ENCODE measurements at places on chromosomes 6 and 20.

DNA sequence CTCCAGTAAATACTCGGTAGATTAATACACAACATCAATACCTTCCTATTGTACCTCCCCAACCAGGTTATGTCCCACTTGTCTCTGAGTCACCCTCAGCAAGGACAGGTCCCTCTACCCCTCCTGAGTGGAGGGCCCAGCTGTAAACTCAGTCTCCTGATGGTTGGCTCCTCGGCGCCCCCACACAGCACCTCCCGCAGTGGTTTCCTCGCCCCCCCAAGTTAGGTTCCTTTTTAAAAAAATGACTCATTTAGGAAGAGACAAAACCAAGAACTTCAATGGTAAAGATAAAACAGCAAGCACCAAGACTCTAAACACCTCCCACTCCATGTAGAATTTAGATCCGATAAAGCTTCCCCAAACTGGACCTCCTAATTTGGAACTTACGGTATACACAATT lies 83.5 kb downstream of the TRERF1 start:
- no peak for DNase-seq

DNA sequence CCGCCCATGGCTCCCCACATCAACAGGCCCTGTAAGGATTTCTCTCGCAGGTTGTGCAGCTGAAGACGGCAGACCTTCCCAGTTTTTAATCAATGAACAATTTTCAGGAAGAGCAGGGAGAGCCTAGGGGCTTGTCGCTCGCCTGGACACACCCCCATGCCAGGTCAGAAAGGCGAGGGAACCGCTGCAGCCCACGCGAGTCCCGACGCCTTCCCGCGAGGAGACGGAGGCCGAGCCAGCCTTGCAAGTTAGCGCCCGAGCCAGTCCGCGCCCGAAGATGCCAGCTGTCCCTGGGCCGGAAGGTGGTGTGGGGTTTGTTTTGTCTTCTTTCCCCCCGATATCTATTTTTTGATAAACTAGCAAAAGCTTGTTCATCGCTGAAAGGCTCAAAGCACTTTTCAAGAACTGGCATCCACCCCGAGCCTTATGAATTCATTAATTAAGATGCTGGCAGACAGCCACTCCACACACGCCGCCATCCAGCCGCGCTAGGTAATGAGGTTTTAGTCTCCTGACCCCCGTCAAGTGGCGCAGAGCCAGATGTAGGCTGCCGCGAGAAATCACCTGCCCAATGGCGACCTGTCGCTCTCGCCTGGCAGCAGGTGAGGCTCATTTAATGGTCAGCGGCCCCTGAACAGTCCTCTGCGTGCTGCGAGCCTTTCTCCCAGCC lies 6.6 kb downstream of the CCDC167 start:
- DNase-seq: no peak

GRCh38 chr6:39128106-39128505 lies 13.1 kb upstream of the SAYSD1 start:
- DNase-seq: no peak

GRCh38 chr20:24402188-24402587 lies 67.2 kb upstream of the SYNDIG1 start:
- no peak for DNase-seq

DNA sequence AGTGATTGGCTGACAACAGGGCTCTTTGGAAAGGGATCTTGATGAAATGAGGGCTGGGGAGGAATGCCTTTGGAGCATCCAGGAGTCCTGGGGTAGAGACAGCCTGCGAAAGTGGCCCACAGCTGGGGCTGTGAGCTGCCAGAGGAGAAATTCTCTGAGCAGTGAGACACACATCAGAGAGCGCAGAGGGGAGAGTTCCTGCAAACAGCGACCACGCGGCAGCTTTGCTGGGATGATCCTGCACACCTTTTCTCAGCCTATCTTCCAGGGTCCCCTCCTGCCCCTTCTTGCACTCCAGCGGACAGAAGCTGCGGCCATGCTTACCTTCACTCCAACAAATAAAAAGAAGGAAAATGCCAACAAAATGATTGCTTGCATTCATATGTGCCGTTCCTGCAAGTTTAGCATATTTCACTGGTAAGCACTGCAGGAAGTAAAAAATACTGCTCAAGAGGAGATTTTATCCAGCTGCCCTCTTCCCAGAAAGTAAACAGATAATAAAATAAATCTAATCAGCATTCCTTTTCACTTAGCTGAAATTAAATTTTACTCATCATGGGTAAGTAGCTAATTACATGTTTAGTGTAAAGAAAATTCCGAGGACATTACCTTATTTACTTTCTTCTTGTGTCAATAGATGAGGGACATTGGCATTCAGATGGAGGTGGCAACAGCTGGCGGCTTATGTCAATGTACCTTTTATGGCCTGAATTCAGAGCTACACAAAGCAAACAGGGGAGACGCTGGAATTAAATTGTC lies 339.9 kb upstream of the ARID1B start:
- DNase-seq: no peak

DNA sequence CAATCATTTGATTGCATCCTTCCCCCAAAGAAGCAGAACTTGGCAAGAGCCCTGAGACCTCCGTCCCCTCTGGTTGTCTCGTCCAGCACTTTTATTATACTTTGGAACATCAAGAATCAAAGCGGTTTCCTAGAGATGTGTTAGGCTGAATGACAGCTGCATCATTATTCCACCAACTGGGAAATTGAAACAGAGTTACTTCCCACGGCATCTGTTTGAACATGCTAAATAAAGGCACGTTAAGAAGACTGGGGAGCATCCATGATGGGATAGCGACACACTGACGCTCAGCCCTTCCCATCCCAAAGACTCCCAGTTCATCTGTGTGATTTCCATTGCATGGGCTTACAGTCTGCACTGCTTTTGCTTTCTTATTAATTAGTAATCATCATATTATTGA lies 147.8 kb downstream of the TBC1D7 start:
- no peak for DNase-seq

- no peak for DNase-seq
Measured at GRCh38 chr6:27280540-27281000, 31.5 kb downstream of the POM121L2 start.

DNA sequence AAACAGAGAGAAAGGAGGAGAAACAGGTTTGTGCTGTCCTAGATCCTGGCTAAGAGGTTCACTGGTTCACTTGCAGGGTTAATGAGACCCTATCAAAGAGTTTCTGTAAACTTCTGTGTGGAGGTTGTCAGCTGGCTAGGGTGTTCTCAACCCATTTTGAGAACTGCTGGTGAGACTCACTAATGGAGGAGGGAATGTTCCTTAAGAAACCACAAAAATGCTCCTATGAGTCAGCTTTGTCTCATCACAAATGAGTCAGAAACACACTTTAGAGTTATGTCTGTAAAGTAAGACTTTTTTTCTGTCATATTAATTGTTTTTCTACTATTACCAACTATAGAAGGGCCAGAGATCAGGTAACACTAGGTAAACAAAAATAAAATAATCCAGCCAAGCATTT lies 884.4 kb downstream of the PHF3 start:
- DNase-seq: no peak

DNA sequence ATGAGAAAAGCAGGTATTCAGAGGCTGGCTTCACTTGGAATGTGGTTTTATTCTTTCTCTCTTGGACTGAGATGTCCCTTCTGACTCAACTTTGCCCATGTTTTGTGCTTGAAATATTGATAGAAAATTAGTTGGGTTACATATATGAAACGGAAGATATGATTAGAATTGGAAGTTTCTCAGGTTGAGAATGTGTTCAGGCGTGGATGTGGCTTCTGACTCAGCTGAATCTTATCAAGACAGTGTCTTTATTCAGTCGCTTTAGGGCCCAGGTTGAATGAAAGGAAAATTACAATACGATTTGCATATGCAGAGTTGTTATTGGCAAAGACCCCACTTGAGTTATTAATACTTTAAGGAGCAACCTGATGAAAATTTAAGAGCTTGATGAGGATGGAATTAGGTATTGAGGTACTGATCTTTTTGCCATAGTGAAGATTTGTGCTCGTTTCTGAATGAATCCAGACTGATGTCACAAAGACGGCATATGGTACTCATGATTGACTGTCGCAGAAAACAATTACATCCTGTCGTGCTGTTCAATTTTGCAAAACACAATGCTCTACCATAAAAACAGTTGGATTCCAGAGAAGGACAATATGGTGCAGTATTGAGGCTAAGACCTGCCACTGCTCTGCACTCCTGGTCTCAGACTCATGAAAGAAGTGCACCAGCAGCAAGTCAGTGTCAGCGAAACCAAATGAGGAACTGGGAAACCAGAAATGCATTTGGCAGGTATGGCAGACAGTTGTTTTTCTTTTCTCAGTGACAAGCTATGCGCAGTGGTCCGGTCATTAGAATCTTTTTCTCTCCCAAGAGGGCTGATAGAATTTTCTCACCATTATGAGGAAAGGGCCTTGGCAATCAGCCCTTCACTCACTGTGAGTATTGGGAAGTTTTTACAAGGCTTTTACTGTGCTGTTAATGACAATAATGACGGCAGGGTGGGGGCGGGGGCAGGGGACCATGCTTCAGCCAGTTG lies 158.3 kb downstream of the DOK5 start:
- no peak for DNase-seq

GRCh38 chr6:37187321-37188022 lies 17.5 kb downstream of the PIM1 start:
- DNase-seq: no peak

GRCh38 chr6:157097255-157097955 lies 225.9 kb downstream of the TMEM242 start:
- DNase-seq: no peak

DNA sequence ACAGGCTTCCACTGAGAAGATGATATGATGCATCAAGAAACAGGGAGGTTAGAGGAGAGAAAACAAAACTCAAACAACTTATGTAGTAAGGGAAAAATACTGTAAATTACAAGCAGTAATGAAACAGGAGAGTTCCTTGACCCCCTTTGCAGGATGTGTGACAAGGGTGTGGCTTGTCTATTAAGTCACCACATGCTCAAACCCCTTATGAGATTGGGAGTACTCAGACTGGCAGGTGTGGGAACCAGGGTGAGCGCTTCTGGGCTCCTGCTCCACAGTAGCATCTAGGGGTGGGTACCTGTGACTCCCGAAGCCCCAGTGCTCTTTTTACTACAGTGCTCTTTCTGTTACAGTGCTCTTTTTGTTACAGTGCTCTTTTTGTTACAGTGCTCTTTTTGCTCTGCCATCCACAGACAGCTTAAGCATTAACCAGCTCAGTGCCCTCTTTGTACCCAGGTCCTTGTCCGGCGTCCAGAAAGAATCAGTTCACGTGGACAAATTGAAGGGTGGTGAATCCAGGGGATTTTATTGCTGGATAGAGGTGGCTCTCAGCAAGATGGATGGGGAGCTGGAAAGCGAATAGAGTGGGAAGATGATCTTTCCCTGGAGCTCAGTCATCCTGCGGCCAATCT lies 28.7 kb downstream of the OLIG3 start:
- no peak for DNase-seq

DNA sequence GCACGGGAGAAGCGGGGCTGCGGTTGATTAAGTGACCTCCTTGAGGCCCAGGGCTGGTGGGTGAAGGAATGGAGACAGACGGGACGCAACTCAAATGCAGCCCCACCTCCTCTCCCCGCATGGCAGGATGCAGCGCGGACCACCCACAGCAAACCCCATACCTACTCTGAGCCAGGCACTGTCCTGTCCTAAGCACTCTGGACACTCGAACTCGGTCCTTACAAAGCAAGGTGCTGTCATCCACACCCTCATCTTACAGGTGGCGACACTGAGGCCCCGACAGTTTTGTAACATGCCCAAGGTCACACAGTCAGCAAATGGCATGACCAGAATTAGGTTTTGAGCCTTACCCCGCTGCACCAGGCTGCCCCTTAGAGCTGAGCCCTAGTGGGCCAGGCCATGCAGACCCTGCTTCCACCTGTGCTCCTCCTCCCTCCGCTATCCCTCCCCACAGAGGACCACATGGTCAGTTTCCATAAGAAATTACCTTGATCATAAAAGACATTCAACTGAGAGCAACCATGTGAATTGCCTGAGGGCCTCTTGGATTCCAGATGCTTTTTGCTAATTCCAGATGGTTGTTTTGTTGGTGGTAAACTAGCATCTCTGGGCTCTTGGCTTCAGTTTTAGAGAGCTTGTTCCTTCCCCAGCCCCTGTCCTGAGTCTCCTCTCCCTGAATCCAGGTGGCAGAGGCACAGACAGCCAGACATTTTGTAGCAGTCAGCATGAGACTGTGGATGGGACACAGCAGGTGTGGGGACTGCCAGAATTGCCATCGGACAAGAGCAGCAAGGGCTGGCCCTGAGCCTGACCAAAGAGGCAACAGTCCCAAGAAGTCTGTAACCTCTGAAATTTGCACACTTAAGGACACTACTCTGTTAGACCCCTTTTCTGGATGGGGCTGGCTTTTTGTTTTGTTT lies 171.9 kb upstream of the PMEPA1 start:
- DNase-seq: no peak

- no peak for DNase-seq
Measured at GRCh38 chr6:37784585-37784967, 35.0 kb upstream of the ZFAND3 start.

- no peak for DNase-seq
Measured at GRCh38 chr6:37550191-37550831, 50.6 kb upstream of the CCDC167 start.

- DNase-seq: no peak
Measured at GRCh38 chr6:19380293-19380692, 456.9 kb upstream of the ID4 start.

DNA sequence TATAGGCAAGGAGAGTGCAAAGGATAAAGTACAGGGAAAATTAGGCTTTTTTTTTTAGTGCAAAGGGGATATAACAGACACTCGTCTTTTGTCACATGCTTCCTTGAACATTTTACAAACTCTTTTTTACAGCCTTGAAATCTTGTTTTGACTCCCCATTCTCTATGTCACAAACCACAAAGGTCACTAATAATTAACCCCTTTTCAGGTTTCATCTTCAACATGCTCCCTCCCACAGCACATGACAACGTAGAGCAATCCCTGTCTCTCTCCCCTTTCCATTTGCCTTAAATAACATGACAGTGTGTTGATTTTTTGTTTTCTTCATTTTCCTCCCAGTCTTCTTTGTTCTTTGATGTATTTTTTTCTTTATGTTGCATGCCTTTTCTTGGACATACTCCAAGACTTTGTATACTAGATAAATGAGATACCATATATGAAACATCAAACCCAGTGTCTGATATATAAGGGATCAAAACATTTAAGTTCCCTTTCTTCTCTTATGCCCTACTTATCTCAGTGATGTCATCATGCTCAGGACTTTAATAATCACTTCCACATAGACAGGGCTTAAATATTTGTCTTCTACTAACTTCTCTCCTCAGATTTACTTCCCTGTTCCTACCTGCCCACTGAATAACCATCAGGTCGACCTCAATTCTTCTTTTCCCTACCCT lies 378.7 kb upstream of the HSF2 start:
- DNase-seq: no peak

DNA sequence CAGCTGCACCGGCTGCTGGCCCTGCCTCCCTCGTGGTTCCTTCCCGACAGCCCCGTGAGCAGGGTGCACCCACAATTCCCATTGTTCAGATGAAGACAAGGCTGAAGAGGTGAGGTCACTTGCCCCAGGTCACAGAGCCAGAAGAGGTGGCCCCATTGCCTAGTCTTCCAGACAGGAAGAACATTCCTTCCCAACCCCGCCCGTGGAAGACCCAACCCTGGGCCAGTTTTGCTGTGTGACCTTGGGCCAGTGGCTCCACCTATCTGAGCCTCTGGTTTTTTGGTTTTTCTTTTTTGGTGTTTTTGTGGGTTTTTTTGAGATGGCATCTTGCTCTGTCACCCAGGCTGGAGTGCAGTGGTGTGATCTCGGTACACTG lies 61.7 kb downstream of the RIPOR3 start:
- no peak for DNase-seq

GRCh38 chr6:154622618-154623336 lies 110.4 kb upstream of the SCAF8 start:
- no peak for DNase-seq
